ENCODE measurements at places on chromosomes 4 and X.

DNA sequence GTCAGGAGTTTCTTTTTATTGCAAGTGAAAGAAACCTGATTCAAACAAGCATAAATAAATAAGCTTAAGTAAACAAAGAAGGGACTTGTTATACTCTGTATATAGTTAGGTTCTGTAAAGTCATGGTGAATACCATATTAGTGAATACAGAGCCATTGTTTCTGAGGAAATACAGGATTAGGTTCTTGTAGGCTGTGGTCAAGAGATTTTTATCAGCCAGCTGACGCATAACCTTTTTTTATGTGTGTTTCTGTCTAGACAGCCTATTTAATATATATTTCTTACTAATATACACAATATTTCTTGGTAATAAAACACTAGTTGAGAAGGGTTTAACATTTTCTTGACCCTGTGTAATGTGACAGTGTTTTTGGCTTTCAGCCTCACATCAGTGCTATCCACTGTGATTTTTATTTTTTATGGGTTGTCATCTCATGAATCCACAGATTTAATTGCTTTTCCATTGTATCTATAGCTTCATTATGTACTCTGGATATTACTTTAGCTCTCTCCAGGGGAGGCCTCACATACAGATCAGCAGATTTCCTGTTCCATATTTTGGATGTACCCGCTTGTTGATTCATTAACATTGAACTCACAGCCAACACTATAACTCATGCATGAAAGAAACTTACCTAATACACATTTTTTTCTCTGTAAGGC, 8.0 kb downstream of the HERC3 start:
- DNase-seq: no peak

DNA sequence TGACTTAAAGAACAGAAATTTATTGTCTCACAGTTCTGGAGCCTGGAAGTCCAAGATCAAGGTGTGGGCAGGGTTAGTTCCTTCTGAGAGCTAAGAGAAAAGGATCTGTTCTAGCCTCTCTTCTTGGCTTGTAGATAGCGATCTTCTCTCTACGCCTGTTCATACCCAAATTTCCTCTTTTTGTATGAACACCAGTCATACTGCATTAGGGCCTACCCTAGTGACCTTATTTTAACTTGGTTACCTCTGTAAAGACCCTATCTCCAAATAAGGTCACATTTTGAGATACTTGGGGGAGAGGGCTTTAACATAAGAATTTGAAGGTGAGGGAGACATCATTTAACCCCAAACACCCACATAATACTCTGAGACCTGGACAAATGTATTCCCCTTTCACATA, 55.6 kb upstream of the SPP1 start:
- peak; percentile 49 for DNase-seq

DNA sequence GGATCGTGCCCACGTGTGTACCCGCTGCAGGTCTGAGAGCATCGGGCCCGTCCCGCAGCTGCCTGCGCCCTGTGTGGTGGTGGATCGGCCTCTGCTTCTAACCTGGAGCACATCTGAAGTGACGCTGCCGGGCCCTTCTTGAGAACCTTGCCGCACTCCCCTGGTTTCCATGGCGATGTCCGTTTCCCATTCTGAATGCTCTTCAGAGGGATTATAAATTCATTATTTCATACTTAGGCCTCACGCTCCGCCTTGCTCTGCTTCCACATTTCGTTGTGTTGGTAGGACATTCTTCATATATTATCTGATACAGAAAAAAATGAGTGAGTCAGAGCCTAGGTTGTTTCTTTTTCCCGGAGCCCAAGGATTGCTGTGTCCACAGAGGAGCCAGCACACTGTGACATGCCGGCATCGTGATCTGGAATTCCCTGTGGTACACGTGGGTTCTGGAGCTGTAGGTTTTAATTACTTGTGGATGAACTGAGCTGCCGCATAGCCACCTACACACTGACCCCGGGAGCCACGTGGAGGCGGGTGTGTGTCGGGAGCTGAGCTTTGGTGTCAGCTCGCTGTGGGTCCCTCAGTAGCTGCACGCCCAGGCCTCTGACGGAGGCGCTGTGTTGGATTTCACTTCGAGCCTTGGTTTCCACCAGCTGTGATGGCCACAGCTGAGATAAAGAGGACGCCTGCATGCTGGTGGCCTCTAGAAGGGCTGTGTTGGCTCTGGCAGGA, 63.4 kb downstream of the PSAPL1 start:
- DNase-seq: no peak

DNA sequence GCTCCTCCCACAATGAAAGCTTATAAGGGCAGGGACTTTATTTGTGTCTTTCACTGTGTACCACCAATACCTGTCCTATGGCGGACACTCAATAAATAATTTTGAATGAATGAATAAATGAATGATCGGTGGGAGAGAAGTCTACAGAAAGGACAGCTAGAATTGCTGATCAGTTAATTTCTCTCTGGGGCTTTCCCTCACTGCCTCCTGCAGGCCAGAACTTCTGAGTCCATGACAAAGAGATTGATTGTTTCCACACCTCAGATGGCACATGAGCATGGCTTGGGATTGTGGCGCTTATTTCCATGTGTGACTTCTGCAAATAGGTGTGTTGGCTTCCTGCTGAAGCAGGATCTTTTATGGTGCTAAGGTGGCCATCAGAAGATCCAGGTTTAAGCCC, 6.3 kb downstream of the FAM47E start:
- DNase-seq: no peak

DNA sequence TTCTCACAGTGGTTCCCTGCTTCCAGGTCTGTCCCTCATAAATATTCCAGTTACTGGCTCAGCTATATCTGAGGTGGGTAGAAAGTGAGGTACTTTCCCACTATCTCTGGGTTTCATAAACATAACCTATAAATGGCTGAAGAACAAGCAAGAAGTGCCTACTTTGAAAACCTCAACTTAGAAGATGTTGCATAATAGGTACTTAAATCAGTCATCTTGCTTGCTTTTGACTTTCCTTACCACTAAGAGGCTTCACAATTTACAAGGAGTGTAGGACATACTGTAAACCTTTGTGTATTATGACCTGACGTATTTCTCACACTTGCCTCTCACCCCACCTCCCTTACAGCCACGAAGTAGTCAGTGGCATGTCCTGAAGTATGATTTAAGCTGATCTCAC, 145.9 kb downstream of the PCDH19 start:
- DNase-seq: no peak

DNA sequence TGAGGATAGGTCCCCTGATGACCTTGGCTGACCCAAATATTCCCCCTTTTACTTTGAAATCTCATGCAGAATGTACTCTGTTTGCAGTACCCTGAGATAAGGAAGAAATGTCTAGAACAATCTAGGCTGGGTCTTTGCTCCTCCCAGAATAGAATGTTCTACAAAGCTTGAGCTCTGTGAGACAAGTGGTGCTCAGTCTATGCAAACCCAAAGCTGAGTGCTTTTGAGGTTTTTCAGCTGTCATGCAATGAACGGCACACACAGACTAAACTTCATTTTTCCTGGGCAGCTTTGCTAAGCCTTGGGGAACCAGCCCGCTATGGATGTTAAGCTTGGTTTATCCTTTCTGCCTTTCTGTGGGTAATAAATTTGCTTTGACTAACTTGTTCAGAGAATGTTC, 513.6 kb downstream of the FAT4 start:
- no peak for DNase-seq

DNA sequence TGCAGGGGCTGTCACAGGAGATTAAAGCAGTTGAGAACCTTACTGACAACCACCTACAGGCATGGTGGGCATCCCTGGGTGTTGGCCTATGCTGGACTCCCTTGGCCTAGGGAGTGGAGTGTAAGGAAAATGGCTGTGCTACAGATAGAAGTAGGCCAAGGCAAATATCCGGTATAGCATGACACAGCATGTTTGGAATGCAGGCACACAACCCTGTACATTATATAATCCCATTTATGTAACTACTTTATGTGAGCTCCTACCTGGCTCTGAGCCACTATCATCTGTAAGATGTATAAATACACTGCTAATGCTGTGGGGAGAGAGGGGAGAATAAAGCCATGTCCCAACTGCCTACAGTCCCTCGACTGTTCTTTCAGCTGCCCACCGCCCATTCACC, 38.7 kb upstream of the KCTD8 start:
- DNase-seq: no peak

DNA sequence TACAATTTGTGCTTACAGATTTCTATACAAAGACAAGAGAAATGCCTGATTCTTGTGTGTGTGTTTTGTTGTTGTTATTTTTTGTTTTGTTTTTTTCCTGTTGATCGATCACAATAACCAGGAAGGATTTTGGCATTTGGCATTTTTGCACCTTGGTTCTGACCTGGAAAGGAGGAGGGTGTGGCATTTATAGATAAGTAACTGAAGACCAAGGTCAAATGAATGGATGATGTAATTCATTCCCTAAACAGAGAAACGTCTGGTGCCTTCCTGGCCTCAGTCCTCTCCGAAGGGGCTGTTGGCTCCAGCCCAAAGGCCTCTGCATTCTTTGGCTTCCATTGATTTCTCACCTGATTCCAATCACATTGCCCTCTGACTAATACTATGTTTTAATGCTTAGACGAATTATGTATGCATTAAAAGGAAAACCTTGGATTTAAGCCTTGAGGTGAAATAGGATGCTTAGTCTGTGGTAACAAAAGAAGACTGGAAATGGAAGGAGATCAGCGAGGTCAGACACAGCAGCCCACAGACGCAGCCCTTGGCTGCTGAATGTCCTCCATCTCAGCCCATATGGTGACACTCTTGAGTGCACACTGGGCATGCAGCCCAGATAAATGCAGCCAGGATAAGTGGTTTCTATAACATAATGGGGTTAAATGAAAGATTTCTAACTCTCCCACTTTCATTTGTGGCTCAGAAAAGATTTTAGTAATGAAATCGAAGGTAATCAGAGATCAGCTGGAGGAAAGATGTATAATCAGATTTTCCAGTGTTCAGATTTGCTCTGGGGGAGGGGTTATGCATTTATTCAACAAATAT, 60.5 kb upstream of the TRIM2 start:
- no peak for DNase-seq

DNA sequence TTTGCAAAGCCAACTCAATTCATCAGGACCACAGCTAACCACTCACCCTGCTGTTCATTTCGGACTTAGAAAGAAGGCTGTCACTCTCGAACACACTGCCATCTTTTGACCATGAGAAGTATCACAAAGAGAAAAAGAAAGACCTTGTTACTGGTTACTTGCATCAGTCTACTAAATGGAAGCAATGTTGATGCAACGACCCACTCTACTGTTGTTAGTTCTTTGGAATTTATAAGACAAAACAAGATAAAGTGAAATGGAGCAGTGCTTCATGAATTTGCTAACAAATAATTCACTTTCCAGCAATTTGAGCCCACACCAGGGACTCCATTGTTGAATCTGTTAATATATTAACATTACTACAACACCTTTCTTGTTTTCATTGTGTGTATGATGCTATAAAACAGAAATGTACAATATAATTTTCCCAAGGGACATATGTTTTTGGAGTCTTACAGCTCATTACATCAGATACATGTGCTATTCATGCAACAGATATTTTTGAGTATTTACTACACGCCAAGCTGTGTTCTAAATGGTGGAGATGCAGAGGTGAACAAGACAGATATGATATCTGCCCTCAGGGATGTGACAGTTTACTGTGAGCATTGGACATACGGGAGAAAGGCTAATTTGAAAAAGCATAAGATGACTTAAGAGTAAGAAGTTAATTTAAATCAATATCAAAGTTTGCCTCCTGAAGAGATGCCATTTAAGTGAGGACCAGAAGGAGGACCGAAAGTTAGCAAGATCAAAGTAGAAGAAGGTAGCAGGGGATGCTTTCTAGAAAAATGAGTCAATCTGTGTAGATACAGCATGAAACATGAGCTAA, 87.2 kb downstream of the AREG start:
- peak; percentile 81 for DNase-seq

DNA sequence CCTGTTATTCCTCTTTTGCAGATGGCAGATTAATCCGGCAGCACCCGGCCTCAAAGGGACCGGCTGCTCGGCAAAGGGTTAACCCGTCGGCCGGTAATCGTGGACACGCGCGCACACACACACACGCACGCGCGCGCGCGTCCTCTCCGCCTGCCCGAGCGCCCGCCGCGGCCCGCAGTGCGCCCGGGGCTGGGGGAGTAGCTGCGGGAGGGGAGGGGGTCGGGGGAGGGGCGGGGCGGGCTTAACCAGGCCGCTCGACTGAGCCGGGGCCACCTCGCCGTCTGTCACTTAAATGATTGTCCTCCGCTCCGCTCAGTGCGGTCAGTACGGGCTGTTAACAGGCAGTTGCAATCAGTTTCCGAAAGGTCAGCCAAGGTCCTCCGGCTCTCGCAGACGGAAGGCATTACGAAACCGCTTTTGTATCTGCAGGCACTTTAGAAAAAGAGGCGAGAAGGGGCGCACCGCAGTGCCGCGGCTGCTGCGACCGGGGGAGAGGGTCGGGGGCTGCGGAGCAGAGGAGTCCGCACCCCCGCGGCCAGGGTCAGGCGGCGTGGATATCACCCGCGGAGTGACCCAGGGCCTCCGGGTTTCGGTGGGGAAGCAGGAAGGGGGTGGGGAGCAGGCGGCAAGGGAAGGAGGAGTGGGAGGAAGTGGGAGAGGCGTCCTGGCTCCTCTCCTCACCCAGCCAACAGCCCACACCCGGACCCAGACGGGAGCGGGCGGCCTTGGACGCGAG, 57.3 kb upstream of the BCOR start:
- no peak for DNase-seq

DNA sequence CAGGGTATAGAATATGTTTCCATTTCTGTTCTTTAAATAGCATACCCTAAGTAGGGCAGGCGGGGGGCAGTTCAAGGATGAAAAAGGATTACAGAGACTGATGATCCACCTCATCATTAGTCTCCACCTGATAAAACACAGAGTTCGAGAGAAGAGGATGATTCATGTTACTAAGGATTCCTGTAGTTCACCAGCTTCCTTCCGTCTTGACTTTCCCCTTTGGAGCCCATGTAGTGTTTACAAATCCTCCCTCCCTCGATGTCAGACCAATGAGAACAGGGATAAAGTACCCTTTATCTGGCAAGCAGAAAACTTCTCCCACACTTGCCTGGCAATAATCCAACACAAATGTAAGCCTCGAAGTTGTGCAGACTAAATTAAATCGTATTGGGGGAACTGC, 526.3 kb upstream of the FAM241A start:
- DNase-seq: no peak

- DNase-seq: no peak
Observed at GRCh38 chr4:66340286-66340893, 670.1 kb upstream of the EPHA5 start.

DNA sequence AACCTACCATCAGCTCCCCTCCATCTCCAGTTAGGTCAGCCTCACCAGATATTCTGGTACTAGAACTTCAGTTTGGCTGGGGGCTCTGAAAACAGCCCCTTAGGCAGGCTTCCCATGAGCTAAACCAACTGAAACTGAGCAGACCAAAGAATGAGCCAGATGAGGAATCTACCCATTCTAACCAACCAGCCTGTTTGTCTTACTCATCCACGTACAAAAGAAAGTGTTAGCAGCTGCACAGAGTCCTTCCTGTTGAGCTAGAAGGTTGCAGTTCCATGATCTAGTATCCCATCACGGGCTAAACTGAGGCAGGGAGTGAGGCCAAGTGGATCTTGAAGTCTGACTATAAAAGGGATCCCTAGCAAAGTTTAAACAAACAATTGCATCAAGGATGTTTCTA, 17.5 kb downstream of the MAGEA9B start:
- DNase-seq: no peak

All from Kasumi-1 (cell line).